ENCODE measurements at places on chromosomes 3 and 15.

DNA sequence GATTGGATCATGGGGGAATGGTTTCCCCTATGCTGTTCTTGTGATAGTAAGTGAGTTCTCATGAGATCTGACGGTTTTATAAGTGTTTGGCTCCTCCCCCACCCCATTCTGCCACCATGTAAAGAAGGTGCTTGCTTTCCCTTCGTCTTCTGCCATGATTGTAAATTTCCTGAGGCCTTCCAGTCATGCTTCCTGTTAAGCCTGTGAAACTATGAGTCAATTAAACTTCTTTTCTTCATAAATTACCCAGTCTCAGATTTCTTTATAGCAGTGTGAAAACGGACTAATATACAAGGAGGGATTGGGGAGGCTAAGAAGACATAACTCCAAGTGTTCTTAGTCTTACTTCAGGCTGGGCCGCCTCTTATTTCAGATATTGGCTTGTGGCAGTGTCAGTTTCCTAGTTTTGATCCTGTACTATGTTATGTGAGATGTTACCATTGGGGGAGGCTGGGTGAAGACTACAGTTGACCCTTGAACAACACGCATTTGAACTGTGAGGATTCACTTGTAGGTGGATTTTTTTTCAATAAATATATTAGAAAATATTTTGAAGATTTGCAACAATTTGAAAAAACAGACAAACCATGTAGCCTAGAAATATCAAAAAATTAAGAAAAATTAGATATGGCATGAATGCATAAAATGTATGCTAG is 44.9 kb downstream of the NMD3 start:
- DNase-seq = no peak

- no peak for DNase-seq
These were observed 59.9 kb downstream of the FAM43A start for GRCh38 chr3:194745422-194746184.

- DNase-seq = no peak
These were observed 127.1 kb downstream of the ABHD5 start for GRCh38 chr3:43817825-43818224.

DNA sequence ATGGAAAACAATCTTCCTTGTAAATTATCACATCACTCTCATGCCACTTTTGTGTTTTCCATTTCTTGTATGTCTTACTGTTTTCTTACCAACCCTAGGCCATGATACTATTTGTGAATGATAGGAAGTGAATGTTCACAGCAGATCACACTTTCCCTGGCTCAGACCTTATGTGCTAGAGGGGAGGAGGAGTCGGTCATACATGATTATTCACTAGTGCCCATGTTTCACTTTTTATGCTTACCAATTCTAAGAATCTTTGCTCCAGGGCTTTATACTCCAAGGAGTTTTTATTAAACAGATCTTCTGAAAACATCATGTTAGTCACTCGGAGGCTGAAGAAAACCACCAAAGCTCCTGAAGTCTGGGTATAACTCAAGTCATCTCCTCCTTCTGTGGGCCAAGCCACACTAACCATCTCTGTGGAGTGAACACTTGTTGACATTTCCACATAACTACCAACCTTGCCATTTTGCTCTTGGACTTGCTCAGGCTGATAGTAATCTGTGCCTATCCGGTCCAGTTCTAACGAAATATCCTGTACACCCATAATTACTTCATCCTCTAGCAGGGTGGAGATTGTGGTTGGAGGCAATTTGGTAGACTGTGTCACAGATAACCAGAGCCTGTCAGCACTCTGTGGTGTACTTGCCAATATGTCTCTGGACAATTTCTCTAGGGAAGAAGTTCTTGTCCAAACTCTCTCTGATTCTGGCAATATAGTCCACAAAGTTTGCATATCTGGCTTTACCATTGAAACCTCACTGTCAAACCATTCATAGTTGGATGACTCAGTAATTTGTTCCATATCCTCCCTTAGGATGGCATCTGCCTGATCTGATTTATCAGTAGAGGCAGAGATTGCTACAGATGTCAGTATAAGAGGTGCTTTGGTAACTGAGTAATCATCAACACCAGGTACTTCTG is 76.8 kb downstream of the IMPG2 start:
- DNase-seq = no peak

- no peak for DNase-seq
These were observed 85.5 kb downstream of the FLNB start for GRCh38 chr3:58093574-58094195.

- no peak for DNase-seq
These were observed 106.4 kb downstream of the TUSC7 start for GRCh38 chr3:116815831-116816588.

GRCh38 chr3:69250014-69250413 is 127.6 kb upstream of the LMOD3 start:
- no peak for DNase-seq

- DNase-seq = no peak
These were observed 172 bp downstream of the ITPKA start for GRCh38 chr15:41493902-41494189.

DNA sequence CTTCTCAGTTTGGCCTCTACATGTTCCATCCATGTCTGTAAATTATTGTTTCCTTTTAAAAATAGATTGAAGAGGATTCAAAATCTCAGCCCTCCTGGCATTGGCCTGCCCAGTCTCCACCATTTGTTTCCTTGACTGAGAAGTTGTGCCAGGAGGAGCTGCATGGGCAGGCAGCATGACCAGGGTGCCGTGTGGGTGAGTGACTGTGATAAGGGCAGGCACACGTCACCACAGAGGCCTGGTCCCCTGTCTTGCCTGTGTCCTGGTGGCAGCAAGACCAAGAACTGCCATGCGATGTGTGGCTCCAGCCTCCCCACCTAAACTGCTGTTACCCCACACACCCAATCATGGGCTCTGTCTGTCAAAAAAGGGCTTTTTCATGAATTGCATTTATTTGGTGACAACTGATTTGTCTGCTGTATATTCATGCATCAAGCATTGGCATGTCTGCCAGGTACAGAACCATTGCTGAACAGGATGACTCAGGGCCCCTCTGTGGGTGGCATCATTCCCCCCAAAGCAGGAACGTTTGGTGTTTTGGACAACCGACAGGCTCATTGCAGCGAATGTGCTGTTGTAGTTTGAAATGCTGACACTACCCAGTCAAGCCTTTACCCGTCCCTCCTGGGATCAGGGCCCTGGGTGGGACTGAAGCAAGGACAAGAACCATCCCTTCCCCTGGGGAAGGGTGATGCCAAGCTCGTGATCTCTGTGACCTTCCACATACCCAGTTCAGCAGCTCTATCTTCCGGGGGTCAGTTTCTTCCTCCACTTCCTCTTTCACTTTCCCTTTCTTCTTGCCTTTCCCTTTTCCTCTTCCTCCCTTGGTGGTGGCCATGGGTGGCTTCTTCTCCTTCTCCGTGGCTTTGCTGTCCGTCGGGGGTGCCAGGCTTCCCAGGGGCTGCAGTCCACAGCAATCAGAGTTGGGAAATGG is 51.6 kb downstream of the TRPM1 start:
- DNase-seq = no peak

DNA sequence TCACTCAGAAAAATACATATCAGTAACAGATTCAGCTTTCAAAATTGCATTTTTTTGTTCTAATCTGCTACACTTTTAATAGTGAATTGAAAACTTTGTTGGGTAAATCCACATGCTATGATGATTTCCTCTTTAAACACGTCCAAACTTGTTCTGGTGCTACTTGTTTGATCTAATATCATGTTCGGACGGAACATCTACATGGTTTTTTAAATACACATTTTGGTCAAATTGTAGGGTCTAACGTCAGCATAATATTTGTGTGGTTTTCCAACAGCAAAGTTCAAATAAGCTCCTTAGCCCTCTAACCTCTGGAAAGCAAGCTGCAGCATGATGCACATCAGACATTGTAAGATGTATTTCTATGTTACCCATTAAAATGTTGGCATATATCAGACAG is 98.5 kb upstream of the OSTN start:
- no peak for DNase-seq

DNA sequence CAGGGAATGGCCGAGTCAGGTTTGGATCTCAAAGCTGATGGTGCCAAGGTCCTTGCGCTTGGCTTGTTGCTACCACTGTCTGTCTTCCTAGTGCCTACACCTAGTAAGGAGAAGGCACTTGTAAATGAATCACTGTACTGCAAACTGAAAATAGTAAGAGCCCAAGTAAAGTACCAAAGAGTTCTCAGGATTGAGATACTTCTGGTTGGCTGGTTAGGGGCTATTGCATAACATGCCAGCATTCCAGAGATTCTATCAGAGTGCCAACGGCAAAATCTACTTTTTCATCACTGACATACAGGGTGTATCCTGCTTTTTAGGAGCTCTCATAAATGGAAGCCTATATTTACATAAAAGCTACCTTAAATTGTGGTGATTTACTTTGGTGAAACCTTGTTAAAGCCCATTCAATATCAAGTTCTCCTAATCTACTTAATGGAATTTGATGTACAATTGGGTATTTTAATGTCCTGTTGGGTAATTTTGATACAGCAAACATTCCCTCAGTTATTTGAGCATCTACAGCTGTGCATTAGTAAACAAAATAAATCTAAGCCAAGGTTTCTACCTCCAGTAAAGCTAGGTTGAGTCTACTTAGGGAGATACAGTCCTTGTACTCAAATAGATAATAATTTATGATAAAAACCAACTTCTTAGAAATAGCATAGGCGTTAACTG is 30.7 kb upstream of the CHD2 start:
- DNase-seq = no peak

- DNase-seq = no peak
These were observed 16.8 kb downstream of the ATP10A start for GRCh38 chr15:25846377-25846776.

- no peak for DNase-seq
These were observed 12.8 kb downstream of the CSNK1G1 start for GRCh38 chr15:64343222-64343621.

GRCh38 chr3:63832395-63832794 is 13.3 kb downstream of the C3orf49 start:
- no peak for DNase-seq

DNA sequence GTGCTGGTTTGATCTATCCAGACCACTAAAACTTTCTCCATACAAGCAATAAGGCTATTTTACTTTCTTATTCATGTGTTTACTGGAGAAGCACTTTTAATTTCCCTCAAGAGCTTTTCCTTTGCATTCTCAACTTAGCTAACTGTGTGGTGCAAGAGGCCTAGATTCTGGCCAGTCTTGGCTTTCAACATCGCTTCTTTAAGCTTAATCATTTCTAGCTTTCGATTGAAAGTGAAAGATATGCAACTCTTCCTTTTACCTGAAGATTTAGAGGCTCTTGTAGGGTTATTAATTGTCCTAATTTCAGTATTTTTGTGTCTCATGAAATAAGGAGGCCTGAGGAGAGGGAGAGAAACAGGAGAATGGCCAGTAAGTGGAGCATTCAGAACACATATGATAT is 234.8 kb upstream of the GADL1 start:
- no peak for DNase-seq

GRCh38 chr3:42128526-42128925 is 37.4 kb downstream of the TRAK1 start:
- DNase-seq = no peak

GRCh38 chr15:96870580-96870979 is 540.1 kb downstream of the NR2F2 start:
- DNase-seq = peak; percentile 23

DNA sequence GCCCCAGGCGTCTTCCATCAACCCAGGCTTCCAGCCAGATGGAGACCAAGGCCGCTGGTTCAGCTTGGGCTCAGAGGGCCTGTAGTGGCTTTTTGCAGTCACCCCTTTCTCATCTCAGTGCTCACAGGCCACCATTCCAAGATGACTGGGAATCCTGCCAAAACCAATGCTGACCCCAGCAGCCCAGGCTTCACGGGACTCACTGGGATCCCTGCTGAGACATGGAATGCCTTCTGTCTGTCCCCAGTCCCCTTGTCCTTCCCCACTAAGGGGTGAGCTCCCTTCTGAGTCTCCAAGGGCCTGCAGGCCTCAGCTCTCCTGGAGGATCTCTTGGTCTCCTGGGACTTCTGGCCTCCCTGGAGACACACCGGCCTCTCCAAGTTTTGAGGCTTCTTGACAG is 77.4 kb upstream of the SEC13 start:
- DNase-seq = no peak

- no peak for DNase-seq
These were observed 27.6 kb downstream of the RUBCN start for GRCh38 chr3:197709135-197709534.

DNA sequence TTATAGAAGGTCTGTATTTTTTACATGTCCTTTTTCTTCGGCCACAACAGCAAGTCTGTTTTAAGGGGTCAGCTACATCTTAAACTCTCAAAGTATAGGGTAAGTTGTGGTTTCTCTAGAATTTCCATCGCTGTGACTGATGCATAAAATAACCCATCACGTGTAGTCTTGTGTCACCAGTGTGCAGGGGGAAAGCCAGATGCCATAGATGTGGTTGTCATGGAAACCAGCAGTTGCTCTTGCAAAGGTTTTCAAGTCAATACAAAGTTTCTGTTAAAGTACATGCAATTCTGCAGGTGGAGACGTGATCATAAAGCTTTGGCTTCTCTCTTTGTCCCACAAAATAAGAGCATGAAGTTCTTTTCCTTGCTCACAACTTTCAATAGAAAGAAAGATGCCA is 210.3 kb upstream of the ONECUT1 start:
- no peak for DNase-seq

DNA sequence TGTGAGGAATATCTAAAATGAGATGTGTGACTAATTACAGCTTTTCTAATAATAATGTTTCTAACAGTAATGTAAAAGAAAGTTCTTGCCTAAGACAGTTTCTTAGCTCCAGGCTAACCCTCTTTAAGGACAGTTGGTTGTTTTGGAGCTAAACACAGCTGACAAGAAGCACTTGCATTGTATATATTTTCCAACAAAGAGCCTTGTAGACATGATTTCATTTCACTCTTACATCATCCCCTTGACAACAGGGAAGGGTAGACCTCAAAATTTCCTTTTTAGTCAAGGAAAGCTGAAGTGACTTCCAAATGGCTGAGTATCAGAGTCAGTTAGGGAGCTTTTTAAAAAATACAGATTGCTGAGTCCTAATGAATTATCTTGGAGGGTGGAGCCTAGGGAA is 4.1 kb downstream of the ARID3B start:
- DNase-seq = no peak

DNA sequence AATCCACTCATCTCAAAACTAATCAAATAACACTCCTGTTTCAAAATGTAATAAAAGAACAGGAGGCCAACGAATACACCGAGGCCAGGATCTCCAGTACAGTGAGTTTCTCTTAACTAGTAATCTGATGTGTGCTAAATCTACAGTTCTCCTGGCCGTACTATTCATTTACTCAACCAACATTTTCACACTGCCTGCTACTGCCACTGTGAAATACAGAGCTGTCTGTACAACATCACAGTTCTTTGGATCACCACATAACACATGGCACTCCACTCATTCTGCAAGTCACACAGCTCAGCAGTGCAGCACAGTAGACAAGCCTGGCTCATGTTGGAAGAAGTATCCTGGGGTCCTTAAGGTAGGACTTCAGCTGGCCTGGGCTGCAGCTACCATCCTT is 21.9 kb downstream of the RIOX2 start:
- no peak for DNase-seq

Data from NCI-H345 (cell line).